ENCODE measurements at places on chromosomes 12 and 14.

DNA sequence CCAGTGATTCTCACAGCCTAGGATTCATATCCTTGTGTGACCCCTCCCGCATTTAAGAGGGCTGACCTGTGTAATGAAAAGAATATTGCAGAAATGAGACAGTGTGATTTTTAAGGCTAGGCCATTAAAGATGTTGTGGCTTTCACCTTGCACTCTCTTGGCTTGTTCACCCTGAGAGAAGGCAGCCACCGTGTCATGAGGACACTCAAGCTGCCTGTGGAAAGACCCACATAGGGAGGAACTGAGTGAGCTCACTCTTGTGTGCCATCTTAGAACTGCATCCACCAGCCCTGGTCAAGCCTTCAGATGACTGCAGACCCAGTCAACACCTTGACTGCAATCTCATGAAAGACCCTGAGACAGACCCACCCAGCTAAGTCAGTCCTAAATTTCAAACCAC is 46.3 kb upstream of the TMPO start:
- DNase-seq = no peak

GRCh38 chr12:122860040-122860853 is 25.0 kb downstream of the HIP1R start:
- DNase-seq = peak; percentile 72

DNA sequence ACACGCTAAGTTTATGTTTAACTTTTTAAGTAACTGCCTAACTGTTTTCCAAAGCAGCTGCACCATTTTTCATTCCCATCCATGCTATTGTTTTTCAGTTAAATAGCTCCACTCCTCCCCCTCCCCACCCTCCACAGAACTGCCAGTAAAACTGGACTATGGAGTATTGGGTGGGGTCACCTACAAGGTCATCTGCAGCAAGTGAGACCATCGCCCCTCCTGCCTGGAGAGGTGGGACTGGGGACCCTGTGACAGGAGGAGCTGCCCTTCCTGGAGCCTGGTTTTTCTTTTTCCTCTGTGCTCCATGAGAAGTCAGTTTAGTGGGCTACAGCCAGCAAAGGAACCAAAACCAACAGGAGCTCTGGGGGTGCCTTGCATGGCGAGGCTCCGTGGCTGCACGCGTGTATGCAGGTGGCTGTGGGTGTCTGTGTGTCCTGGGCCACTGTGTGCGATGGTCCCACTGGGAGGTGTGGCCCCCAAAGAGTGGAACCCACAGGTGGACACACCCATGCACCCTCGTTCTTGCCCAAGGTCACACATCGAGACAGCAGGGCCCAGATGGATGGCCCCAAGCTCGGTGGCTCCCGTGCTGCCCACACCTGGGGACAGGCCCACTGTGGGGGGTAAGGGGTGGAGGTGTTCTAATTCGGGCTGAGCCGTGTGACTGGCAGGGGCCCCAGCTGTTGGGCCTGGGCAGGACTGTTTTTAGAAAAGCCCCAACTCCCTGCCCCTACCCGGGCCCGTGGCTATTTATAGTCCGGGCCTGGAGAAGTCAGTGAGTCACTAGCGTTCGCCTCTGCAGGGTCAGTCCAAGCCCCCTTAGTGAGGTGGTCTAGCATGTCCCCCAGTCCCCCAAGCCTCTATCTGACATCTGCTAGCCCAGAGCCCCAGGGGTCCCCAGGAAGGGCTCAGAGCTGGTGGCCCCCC is 2.3 kb upstream of the ADSS1 start:
- no peak for DNase-seq

GRCh38 chr12:42298887-42299286 is 27.0 kb downstream of the ZCRB1 start:
- DNase-seq = no peak

- no peak for DNase-seq
These were observed 84.7 kb downstream of the ACSS3 start for GRCh38 chr12:81162391-81163136.
